ENCODE measurements at places on chromosomes 6 and 20.

DNA sequence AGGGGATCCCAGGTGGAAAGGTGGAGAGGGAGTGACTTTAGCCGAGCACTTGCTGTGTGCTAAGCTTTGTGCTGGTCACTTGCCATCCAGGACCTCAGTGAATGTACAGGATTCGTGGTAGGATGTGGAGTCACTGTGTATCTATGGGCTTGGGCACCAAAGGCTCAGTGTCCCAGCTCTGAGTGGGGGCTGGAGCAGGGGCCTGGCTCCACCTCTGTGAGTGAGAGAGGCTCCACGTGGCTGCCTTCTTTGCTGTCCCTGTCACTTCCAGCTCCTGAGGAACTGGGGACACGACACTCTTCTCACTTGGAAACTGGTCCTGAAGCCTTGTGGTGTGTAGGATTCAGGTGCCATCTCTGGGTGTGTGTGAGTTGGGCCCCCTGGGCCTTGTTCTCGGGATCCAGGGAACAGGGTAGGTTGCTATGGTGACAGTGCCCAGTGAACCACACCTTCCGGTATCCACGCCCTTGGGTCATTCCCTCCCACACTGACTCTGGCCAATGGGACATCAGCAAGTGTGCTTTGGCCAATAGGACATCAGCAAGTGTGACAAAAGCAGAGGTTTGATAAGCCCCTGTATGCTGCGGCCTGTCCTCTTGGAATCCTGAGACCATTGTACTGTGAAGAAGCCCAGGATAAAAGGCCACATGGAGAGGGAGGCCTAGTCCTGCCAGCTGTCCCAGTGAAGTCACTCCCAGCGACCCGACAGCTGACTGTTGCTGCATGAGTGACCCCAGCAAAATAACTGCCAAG, 87.7 kb downstream of the CDH22 start:
- no peak for DNase-seq

DNA sequence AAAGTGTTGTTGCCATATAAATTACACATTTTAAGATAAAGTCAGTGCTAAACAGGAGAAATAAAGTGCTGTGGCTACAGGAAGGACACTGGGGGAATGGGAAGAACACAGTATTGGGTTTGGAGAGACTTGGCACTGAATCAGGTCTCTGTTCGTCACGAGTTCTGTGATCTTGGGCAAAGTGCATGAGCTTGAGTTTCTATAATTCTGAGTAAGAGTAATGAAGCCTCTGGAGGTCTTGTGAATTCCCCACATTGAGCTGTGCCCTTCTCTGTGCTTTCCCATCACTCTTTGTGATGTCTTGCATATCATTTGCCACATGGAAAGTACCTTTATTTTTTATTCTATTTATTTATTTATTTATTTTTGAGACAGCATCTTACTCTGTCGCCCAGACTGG, 16.8 kb upstream of the EEF1A1 start:
- DNase-seq: no peak

GRCh38 chr6:29656157-29656556, 735 bp upstream of the MOG start:
- DNase-seq: no peak

- no peak for DNase-seq
Observed at GRCh38 chr6:163468738-163469137, 54.2 kb downstream of the QKI start.

DNA sequence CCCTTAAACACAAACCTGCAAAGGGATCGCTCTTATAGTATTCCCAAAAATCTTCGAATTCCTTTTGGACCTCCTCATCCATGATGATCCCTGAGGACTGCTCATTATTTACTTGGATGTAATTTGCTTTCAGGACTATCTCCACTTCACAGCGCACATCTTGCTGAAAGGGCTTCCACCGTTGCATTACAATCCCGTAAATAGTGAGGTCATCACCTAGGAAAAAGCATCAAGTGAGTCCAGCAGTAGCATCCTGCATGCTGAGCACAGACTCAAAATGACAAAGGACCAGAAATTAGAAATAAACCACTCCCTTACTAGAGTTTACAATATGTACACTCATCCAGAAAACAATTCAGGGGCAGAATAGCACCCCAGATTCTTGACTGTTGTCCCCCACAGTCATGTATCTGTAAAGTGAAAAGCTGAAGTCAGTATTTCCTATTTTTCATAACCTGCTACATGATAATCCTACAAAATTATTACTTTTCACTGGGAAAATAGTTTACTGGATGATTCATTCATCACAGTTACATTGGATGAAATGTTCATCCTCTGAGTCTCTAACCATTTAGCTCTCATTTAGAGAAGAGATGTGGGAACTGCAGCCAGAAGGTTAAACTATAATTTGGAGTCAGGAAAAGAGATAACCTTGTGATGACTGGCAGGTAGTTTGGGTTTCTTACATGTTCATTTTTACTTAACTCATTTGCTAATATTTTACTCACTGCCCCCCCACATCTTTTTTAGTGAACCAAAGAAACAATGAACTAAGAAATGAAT, 17.2 kb downstream of the MCM9 start:
- DNase-seq: no peak

DNA sequence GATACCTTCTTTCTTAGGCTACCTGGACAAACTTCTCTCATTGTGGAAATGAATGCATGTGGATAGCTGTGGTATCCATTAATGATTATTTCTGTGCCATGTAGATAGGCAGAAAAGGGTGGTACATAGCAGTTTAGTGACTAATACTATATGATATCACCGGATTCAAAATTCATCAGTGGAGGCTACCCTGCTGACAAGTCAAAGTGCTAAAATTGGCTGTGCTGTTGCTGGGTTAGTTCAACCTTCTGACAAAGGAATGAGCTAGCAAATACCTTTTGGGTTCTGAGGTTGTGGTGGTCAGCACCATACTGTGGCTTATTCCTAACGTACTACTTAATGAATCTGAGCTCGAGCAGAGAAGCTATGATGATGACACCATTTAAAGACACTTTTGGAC, 109.1 kb downstream of the TFAP2B start:
- DNase-seq: no peak

- no peak for DNase-seq
Observed at GRCh38 chr20:33246077-33246476, 10.3 kb downstream of the BPIFA1 start.

DNA sequence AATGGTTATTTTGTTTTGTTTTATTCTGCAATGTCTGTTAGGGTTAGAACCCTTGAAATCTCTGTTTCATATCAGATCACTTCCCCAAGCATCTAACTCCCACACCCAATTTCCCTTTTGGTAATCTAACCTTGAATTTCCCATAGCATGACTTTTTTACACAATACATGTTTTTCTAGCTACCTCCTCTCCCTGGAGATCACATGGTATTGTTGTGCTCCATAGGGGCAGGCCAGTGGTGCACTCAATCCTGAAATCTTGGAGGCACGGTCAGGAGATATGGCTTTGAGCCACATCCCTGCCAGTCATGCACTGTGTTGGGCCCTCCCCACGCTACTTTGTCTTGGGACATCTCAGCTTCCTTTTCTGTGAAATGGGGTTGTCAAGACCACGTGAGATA, 36.7 kb upstream of the NNAT start:
- no peak for DNase-seq

DNA sequence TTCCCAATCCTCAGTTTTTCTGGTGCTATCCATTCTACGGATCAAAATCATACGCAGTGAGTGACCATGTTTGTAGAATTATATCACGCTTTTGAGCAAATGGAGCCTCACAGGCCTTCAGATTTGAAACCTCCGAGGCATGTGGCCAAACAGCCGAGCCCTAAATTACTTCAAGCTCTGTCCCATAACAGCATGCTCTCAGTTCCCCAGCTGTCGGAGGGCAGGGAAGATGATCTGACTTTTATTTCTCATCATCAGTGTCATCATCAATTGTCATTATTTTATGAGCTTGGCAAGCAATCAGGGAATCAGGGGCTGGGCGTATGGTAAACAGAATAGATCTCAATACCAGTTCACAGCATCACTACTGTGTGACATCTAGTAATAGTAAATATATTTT, 73.2 kb downstream of the PSMG4 start:
- no peak for DNase-seq

GRCh38 chr6:7238900-7239589, 74.0 kb downstream of the SSR1 start:
- peak; percentile 77 for DNase-seq

- no peak for DNase-seq
Observed at GRCh38 chr6:149499066-149499465, 14.3 kb upstream of the ZC3H12D start.

DNA sequence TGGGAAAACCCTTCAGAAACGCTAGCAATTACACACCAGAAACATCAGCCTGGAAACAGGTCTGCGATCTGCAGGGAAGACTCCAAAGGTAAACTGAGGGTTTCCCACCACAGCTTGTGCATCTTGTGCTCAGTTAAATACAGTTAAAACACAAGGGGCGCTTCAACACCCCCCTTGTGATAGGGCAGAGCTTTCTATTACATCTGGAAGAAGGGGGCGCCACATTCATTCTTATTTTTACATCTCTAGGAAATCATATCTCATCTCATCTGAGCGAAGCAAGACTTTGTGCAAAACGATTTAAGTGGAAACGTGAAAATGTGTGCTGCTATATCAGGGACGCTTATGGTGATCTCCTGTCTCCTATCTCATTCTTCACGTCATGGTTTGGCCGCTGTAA, 58.5 kb downstream of the PRND start:
- DNase-seq: no peak

DNA sequence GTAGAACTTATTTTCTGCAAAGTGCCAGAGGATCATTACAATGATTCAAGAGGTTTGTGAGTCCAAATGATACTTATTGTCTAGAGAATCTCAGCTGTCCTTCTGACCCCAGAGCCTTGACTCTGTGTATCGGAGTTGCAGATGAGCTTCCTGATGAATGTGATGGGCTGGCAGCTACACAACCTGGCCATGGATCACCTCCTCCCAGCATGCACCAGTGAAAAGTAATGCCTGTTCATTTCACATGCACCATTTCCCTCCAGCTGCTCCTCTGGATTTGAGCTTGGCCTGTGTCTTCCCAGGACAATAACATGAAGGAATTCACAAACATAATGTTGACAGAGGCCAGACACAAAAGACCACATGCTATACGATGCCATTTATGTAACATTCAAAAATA, 30.0 kb downstream of the SNHG17 start:
- no peak for DNase-seq

DNA sequence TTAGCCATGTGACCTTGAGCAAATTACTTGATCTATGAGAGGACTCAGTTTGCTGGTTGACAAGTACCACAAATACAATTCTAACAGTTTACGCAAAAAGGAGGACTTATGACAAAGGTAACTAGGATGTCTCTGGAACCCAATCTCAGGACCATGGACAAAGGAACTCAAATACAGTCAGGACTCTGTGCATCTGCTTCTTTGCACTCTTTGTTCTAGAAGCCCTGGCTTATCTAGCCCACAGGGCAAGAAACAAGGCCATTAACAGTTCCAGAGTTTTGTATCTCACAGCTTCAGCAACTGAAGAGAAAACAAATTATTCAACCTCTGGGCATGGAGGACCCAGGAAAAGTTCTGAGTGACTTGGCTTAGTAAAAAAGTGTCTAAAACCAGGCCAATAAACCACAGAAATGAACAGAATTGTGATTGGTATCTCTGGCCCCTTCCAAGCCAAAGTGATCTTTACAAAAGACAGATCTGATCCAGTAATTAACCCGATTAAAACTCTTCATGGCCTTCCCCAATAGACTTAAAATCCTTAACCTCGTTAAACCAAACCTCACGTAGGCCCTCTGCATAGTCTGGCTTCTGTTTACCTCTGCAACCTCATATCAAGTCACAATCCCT, 5.9 kb downstream of the WASF1 start:
- DNase-seq: no peak

DNA sequence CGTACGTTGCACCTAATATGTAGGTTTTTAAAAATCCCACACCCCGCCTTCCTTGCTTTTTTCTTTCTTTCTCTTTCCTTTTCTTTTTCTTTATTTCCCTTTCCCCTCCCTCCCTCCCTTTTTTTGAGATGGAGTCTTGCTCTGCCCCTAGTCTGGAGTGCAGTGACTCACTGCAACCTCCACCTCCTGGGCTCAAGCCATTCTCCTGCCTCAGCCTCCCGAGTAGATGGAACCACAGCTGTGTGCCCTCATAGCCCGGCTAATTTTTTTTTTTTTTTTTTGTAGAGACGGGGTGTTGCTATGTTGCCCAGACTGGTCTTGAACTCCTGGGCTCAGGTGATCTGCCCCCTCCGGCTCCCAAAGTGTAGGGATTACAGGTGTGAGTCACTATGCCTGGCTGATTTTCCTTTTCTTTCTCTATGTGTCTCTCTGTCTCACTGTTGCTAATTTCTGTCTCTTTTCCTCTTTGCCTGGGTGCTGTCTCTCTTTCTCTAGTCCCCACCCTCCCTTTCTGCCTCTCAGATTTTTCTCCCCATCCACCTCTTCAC, 61.2 kb downstream of the SRC start:
- no peak for DNase-seq

DNA sequence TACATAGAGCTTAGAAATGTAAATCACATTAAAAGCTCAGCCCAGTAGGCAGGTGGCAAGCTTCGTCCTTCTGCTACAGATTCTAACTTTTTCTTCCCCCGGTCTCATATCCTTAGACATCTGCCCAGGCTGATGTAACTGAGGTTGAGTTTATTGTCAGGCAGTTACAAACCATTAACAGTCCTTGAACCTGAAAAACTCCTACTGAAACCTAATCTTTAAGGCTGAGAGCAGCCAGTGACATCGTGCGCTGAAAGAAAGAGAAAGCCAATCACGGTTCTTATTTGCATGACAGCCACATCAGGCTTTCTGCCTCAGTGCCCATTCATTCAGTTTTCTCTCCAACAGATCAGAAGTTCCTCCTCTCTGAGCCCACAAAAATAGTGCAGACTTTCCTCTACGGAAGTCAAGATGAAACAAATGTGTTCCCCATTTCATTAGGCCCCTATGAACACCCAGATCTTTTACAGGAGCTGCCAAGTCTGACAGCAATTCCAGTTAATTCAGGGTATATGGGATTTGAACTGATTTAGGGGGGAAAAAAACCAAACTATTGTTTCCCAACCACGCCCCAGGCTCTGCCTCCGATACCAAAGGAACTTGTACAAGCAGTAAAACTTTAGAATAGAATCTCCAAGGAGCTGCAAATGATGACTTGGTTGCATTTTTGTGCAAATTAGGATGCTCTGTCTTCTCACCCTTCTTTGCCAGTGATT, at the start of gene NHSL1:
Gene NHSL1, minus strand, starts transcription at position 192 of the 716 bp plus-strand sequence. CDS start 204 bp downstream, outside the sequence.
- no peak for DNase-seq

DNA sequence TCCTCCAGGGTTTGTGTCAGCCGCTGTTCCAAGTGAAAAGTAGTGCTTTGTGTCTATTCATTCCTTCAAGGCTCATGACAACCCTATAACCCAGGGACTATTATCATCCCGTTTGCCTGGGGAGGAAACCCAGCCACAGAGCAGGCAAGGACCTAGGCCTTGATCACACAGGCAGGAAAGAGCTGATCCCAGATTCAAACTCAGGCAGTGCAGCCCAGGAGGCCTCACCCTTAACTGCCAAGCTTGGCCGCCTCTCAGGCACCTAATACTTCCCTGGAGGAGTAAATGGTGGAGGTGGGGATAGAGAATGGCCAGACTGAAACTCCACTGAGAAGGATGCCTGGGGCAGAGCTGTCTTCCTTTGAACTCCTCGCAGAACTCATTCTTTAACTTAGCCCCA, 215.1 kb upstream of the QKI start:
- DNase-seq: no peak

GRCh38 chr6:6466967-6467761, 121.4 kb upstream of the LY86 start:
- no peak for DNase-seq

All from stimulated activated CD4-positive, alpha-beta T cell treated with anti-CD3 and anti-CD28 coated beads, Interleukin-1b, Interleukin-23, amount 100 ng/mL, for 48 hours (primary cell).